Progenitor cell of endocrine pancreas (in vitro differentiated cells): ENCODE measurements at places on chromosomes 6 and 20. TPM values are rescaled to one million over a fixed set of nuclear protein-coding genes. Genes with fewer than 3 reads are reported as not detected.

KDM1B gene
- 19.5 and 21.7 TPM in 2 replicates for total RNA-seq

HLA-DMB gene
- 1.1 and 1.8 TPM in 2 replicates for total RNA-seq

- DNase-seq = no peak
Measured at GRCh38 chr20:63697868-63698545, 1.6 kb downstream of the TNFRSF6B start.

- no peak for DNase-seq
Measured at GRCh38 chr20:23331450-23332350, 18.9 kb upstream of the NXT1 start.

DNA sequence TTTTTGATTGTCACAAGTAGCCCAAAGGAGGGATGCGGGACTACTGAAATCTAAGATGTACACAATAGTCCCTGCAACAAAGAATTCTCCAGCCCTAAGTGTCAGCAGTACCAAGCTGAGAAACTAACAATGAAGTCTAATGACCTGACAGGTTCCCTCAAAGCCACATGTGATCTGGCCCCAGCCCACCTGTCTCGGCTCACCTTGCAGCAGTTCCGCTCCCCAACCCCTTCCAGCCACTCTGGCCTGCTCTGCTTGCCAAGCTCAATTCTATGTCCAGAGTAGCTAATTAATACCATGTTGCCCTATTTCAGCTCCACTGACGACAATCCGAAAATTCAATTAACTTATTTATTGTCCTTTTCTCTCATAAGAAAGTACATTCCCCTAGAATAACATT is 72.1 kb downstream of the ZMYND8 start:
- no peak for DNase-seq

DNA sequence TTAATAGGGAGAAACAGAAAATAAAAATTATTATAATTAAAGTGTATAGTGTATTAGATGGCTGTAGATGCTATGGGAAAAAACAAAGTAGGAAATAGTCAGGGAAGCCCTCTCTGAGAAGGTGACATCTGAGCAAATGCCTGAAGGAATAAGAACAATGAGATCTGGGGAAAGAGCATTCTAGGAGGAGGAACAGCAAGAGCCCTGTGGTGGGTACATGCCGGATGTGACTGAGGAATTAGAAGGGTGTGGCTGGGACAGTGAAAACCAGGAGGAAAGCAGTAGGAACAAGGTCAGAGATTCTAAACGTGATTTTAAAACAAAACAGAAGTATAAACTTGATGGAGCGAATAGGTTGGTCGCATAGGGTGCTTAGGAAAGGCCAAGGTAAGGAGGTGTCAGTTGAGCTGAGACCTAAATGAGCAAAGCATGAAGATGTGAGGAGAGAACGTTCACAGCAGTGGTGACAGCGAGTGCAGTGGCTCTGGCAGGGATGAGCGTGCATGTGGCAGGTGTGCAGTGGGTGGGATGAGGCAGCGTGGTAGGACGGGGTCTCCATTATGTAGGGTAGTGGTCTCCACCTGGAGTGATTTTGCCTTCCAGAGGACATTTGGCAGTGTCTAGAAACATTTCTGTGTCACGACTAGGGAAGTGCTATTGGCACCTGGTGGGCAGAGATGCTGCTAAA is 97.1 kb upstream of the MRPS10 start:
- DNase-seq = no peak

DNA sequence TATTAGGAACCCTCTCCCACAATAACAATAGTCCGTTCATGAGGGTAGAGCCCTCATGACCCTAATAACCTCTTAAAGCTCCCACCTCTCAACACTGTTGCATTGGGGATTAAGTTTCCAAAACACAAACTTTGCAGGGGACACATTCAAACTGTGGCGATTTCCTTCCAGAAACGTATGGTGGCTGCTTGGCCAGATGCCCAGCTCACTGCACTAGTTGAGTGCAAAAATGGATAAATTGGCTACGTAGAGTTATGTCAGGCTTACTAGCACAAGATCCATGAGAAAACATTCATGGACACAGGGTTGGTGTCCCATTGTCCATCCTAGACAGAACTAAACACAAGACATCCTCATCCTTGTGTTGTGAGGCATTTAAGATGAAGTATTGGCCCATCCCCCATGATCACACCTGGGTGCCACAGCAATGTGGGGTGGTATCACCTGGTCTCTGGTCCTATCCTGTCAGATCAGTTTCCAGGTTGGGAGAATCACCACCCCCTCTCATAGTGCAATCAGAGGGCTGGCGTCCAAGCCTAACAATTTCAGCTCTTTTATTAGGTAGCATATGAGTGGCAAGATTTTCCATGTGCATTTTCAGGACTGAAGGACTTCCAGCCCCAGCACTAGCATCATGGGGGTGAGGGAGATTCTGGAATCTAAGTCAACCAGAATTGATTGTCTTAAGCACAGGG is 63.4 kb upstream of the ELOVL5 start:
- DNase-seq = no peak

- DNase-seq = no peak
Measured at GRCh38 chr20:11902285-11902697, 15.4 kb upstream of the BTBD3 start.

GRCh38 chr20:54355631-54356280 is 119.6 kb upstream of the DOK5 start:
- no peak for DNase-seq

GRCh38 chr6:112549749-112550148 is 202.6 kb downstream of the RFPL4B start:
- no peak for DNase-seq

DNA sequence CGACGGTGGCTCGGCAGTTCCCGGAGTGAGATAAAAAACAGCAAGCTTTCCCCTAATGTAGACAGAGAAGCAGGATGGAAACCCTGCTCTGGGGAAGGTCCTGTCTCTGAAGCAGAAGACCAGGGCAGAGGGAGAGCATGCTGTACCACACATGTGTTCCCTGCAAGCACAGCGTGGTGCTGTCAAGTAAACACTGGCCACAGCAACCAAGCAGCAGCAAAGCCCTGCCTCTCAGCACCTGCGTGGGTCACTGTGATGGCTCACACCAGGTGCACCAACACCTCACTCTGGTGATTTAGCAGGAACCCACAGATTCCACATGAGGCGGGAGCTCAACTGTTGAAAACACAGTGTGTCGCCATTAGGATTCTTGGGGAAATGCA is 65.2 kb upstream of the TXNDC5 start:
- no peak for DNase-seq
